ENCODE measurements at places on chromosomes 4 and X. TPM values are rescaled to one million over a fixed set of nuclear protein-coding genes. Genes with fewer than 3 reads are reported as not detected.

The TMEM175 gene
- 10.0 TPM for total RNA-seq

The BST1 gene
- total RNA-seq = 0.32 TPM

DNA sequence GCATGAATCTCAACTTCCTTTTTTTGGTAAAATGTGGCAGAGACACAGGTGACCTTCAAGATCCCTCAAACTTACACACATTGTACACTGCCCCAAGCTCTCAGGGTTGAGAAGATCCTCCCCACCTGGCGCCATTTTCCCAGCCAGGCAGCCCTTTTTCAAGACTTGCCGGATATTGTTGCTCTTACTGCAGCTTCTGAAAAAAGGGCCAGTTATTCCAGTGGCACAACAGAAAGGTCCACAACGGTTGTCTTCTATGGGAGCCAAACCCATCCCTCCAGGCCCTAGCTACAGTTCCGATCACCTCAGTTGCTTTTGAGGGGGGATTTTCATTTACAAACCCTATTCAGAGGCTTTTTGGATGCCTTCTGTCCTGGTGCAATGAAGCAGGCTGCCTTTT lies 101.1 kb downstream of the CHIC2 start:
- no peak for ATAC-seq

- no peak for ATAC-seq
Measured at GRCh38 chr4:186725469-186726425, 2.1 kb upstream of the FAT1 start.

GRCh38 chrX:43604753-43605152 lies 51.3 kb upstream of the MAOA start:
- ATAC-seq = peak; percentile 65
